ENCODE measurements at places on chromosomes 7 and 10.

DNA sequence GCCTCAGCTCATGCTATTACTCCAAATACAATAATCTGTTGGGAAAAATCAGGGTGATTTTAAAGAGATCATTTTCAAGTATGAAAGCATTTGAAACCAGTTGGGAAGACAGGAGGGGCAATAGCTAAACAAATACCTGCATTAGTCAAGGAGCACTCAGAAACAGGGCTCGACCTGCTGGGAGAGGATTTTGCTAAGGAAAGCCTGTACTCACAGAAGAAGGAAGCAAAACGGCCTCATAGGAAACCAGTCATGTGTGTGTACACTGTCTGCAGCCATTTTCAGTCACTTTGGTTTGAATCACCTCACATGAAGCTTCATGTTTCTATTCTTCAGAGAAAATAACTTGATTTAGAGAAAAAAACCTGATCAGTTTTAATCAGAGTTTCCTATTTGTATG lies 38.6 kb downstream of the FZD1 start:
- no peak for DNase-seq

DNA sequence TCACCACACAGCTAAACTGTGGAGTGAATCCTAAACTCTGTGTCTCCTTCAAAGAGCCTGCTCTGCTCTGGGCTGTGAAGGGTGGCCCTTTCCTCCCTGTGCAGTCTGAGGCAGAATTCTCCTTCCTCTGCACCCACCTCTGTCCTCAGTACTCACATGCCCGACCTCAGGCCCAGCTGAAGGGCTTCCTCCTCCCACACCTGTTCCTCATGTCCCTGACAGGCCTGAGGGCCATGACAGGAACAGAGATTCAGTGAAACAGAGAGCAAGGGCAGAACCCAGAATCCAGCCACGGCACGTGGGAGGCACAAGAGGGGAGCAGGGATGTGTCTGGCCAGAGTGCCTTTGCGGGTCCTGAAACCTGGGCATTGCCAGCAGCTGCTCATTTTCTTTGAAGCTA lies 13.9 kb downstream of the CREB3L2 start:
- DNase-seq, result no peak

DNA sequence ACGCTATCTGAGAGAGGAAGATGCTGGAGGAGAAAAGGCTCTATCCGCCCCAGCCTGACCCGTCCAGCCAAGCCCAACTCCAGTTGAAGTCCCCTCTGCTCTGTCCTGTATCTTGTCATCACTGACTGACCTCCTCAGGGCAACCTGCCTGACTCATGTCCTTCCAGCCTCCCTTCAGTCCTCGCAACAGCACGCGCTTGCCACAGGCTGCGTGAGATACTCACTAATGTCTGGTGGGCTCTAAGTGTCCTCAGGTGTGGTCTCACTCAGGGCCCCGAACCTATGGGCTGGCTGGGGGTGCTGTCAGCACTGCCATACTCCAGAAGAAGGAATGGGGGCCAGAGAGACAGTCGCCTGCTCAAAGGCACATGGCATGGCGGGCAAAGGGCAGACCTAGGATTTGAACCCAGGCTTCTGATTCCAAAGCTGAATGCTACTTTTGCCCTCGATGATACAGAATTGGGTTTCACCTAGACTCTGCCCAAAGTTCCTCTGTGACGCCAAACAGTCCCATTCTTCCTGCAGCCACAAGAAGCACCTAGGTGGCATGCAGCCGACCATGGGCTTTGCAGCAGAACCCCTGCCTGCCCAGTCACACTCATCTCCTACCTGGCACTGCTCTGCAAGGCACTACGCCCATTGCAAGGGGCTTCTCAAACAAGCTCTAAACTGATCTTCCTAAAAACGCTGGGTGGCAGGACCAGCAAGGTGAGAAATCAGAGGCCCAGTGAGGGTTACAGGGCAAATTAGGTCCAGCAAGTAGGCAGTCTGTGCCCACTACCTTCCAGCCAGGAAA lies 8.5 kb downstream of the FAM53B start:
- no peak for DNase-seq

DNA sequence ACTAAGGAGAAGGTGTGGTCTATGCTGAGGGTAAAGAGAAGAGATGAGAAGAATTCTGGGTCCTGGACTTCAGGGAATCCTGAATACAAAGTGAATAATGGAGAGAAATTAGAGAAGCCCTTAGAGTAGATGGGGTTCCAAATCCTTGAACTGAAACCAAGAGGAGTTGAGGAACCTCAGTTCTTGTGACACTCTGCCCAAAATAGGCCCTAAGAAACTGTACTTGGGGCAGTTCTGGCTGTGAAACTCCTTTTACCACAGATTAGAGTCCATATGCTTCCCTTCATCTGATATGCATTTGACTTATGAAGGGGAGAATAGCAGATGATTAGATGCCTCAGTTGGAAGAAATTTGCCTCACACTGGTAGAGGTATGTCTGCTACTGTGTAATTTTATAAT lies 19.0 kb downstream of the TES start:
- DNase-seq, result no peak

DNA sequence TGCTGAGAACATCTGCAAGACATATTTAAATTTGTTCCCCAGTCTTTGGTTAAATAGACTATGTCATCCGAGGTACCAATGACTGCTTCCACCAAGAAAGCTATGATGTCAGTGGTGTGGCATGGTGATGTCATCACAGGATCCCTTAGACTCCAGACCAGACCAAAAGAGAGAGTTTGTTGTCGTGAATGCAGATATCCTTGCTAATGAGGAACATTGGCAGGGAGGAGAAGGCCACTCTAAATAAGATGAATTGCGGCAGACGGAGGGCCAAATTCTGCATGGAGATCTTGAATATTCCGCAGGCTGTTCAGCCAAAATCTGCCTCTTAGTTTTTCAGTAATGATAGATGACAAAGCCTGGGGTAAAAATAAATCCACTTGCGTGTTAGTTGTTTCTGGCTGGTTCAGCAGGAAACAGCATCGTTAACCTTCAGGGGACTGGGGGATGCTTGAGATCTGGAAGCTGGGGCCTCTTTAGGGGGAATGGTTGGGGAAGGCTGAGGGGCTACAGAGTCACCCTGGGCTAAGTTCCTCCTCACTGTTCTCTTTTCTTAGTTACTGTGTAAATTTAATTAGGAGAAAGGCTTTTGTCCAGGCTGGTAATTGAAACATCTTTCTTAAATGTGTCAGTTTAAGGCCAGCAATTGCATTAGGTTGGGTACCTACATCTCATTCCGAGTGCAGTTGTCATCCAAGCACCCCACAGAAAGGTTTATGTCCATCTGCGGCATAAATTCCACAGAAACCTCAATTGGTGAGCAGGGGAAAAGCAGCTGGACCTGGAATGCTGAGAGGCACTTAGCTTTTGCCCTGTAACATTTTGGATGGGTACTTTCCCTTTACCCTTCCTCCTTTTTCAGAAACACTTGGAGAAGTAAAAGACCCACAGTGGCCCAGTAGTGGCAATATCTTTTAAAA lies 11.6 kb upstream of the CAMK1D start:
- DNase-seq, result no peak

GRCh38 chr7:153858355-153858754 lies 193.8 kb upstream of the DPP6 start:
- no peak for DNase-seq

DNA sequence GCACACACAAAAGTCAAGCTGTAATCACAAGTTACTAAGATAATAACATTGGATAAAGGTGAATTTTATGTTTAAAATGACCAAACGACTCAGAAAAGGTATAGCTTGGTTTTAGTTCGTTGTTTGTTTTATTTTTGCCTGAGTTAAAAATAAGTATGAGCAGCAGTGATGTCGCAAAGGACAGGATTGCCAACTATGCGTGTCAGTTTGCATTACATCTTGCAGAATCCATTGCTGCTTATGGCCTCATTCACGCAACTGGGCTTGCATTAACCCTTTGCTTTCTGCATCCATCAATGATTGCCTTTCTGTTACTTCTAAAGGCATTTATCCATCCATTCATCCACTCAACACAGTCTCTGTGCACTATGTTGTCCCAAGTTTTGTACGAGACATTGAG lies 389.6 kb downstream of the DPP6 start:
- DNase-seq, result no peak

GRCh38 chr10:76922666-76923065 lies 714.9 kb downstream of the KCNMA1 start:
- DNase-seq, result no peak

GRCh38 chr10:63788152-63788821 lies 267.1 kb downstream of the REEP3 start:
- DNase-seq, result no peak

GRCh38 chr7:9870674-9871073 lies 1103.0 kb upstream of the PHF14 start:
- no peak for DNase-seq

DNA sequence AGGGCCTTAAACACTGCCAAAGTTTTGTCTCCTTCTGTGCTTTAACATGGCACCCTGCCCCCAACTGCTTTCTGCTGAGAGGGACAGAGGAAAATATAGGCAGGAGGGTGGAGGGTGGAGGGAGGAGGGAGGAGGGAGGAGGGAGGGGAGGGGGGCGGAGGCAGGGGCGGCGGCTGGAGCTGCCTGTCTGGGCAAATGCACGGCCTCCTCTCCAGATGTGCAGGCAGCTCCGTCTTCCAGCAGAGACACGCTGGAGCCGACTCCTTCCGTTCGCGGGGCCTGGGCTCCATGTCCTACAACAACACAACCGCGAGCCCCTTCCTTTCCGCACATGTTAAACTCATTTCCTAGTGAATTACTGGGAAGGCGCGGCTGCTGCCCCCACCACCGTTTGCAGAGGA lies 14.2 kb downstream of the EBF3 start:
- no peak for DNase-seq

- DNase-seq, result no peak
Observed at GRCh38 chr10:124711145-124711544, 33.0 kb downstream of the FAM53B start.

DNA sequence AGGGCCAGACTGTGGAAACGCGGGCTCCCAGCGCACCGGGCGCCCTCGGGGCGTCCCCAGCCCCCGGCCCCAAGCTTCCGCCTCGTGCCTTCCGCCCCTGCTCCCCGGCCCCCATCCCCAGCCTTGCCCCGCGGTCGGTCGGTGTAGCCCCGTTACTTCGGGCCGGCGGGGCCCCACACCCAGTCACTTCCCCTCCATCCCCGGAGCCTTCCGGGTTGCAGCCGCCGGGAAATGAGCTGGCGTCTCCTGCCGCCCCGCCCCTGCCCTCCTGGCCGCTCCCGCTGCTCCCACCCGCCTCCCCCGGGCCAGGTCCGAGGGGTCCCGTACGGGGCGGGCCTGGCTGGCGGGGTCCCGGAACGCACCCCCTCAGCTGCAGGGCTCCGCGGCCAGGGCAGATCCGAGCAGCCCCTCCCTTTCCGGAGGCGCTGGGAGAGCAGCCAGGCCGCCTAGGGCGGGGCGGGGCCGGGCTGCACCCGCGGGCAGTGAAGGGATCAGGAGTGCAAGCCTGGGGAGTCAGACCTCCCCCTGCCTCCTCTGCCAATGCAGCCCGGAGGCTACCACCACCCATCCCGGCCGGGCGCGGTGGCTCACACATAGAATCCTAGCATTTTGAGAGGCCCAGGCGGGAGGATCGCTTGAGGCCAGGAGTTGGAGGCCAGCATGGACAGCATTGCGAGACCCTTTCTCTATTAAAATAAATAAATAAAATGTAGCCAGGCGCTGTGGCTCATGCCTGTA lies 709 bp downstream of the ARPC1B start:
- peak; percentile 67 for DNase-seq

DNA sequence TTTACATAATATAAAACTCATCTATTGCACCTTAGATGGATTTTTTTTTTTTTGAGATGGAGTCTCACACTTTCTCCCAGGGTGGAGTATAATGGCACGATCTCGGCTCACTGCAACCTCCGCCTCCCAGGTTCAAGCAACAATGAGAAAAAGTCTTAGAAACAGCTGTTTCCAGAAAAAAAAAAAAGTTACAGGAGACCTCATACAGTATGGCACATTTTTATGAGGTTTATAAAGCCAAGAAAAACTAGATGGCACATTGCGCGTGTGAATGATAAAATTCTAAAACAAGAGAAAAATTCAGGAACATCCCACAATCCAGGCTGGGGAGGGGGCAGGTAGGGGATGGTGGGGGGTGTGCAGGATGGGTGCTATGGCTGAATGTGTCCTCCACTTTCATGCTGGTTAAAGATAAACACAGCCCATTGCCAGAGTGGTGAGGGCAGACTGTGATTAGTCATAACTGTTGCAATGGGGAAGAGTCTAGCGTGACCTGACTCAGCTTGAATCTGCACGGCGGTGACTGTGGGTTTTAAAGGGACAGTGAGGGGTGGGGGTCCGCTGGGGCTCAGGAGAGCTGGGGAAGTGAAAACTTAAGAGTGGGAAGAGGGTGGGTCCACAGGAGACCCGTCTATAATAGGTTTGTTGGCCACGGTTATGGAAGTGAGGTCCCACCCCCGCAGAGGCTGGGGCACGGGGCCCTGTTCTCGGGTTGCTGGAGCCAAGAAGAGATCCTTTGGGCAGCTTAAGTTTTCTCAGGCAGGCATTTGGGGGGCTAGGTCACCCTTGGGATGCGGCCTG lies 11.9 kb upstream of the LRRC27 start:
- DNase-seq, result no peak

DNA sequence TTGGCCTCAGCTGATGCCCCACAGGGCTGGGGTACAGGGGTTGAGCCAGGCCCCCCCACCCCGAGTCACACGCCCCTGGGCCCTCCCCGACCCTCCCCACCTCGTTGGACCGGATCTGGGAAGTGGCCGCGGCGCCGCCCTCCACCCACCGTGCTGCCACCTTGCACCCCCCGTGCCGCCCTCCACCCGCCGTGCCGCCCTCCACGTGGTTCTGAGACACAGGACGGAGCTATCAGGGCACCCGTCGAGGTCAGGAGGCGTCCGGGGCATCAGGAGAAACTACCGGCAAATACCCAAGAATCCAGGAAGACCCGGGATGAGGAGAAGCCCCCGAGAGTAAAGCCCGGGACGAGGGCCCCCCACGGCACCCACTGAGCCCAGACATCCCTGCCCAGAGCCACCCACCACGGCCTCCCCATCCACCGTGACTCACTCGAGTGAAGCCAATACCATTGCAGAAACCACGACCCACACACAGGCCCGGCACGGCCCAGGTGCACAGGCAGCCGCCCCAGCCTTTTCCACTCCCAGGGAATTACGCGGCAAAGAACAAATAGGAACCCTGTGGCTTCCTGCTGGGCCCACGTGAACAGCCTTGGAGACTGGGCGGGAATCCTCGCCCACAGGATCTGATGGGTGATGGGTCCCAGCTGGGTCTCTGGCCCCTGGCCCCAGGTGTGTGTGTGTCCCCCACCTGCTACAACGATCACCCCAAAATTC lies 34.0 kb downstream of the ADAP1 start:
- DNase-seq, result no peak

DNA sequence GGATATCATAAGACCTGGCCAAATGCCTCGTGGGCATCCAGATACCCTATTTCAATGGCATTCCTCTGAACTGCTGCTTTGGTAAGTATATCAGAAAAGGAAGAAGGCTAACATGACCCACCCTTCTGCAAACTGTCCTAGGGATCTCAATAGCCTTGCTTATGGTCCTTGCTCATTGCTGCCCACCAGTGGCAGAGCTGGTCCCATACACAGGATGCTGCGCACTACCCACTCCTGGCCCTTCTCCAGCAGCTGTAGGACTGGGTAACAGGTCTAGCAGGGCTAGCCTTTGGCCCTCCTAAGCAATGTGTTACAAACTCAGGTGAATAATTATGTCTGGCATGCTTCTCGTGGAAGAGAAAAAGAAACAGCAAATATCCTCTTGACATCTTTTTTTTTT lies 72.5 kb downstream of the C10orf90 start:
- peak; percentile 63 for DNase-seq

- DNase-seq, result no peak
Observed at GRCh38 chr7:93817004-93817403, 73.5 kb downstream of the TFPI2 start.

Data from WERI-Rb-1 (cell line).